Liver (tissue), 10 donors: ENCODE measurements at places on chromosomes 7 and 10. TPM values are rescaled to one million over a fixed set of nuclear protein-coding genes. Genes with fewer than 3 reads are reported as not detected.

The LRIT1 gene
- not detected for total RNA-seq

The FAM13C gene
- 2.1 TPM for total RNA-seq

GRCh38 chr10:103350517-103351260, at the start of gene PCGF6:
PCGF6 (minus strand) TSS chr10:103351140; CDS start chr10:103351066, 74 bp downstream.
- DNase-seq = peak; percentile 82

DNA sequence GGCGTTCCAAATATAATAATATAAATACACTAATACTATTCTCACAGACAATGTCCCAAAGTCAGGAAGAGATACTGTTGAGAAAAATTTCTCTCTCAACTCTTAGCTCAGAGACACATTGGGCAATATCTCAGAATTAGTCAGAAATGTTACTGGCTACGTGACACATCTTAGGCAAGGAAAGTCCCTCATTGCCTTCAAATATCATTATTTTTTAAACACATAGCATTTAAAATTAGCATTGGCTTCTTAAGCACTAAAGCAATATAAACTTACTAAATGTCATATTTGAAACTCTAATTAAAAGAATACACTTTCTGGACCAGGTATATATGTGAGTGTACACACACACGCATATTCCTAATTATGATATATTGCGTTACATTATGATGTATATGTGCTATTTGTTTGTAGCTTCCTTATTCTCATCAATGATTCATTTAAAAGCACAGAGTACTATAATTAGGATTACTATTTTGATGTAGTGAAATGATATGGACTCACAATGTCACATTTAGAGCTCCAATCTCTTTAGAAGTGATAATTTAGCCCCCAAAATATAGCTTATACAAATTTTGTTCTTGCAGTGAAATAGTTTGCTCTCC, 255.8 kb downstream of the TWIST1 start:
- no peak for DNase-seq
